ENCODE measurements at places on chromosomes 16 and 17.

- DNase-seq: no peak
Measured at GRCh38 chr17:15319452-15320010, 21.9 kb downstream of the TEKT3 start.

DNA sequence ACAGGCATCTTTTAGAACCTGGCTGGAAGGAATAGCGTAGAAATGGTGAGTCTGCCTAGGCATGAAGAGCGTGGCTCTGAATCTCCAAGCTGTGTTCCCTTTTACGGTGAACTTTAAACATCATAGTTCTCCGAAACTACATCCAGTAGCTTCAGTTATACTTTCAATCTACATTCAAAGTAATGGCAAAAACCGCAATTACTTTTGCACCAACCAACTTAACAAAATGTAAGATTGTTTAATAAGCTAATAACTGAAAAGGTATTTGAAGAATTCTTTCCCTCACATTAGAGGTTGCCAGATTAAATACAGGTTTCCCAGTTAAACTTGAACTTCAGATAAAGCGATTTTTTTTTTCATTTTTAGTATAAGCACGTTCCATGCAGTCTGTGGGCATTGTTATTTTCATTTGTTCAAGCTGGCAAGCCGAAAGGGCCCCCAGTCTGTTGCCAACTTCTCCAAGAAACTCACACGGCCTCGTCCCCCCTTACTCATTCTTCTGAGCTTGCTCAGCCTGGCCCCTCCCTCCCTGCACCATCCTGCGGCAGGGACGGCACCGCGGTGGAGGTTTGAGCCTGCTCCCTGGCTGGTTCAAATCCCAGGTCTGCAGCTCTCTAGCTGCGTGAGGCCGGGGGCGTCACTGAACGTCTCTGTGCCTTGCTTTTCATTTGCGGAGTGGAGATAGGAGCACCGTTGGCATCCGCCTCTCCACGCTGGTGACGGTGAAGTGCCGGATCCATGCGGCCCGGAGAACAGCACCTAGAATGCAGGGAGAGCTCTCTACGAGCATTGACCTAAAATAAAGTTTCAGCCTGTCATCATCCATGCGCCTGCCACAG lies 3.5 kb upstream of the MTHFSD start:
- DNase-seq: no peak

GRCh38 chr17:82092628-82092994 lies 5.4 kb downstream of the FASN start:
- no peak for DNase-seq

DNA sequence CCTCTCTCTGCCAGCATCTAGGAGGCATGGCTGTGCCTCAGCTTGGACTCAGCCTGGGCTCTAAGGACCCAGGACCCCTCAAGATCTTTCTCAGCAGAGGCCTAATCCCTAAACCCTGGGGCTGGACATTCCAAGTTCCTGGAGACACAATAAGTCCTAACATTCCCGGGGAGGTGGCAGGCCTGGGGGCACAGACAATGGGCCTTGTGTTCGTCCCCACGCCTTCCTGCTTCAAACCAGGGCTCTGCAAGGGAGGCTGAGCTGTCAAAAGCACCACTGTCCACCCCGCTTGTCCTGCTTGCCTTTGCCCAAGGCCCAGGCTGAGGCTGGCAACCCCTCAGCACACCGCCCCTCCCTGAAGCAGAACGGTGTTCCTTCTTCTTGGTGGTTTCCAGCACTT lies 13.7 kb downstream of the SDK2 start:
- no peak for DNase-seq

- no peak for DNase-seq
Measured at GRCh38 chr16:79560318-79560717, 40.2 kb downstream of the MAF start.

DNA sequence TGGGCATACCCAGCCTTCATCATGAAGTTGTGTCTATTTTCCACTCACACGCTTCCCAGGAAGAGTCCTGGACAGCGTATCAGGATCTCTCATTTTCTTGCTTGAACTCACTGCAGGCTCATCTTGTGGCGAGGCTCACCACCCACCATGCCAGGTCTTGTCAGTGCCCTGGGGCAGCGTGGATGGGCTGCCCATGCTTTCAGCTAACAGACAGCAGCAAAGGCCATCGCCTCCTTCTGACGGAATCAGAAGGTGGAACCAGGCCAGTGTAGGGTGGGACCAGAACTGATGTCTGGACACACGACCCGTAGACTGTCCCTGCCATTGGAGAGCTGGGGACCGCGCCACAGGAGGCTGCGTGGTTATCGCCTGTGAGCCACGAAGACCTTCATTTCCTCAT lies 169.4 kb downstream of the FOXL1 start:
- DNase-seq: no peak

DNA sequence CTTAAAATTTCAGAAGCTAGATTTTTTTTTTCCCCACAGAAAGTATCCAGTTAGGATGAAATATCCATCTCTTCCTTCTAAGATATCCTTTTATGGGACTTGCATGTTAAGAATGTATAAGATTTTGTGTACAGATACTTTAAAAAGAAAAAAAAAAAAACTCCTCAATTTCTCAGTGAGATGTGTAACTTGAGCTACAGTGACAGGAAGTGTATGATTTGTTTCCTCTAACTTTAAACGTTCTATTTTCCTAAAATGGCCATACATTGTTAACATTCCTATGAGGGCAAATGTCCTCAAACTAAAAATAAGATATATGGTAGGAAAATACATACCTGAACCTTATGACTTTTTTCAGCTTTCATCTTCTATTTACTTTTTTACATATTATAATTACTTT lies 8.9 kb downstream of the FBXO47 start:
- DNase-seq: no peak
